ENCODE measurements at places on chromosomes 16 and 17. TPM values are rescaled to one million over a fixed set of nuclear protein-coding genes. Genes with fewer than 3 reads are reported as not detected.

GRCh38 chr16:9144106-9144505 is 52.7 kb downstream of the HAPSTR1 start:
- DNase-seq = no peak

DNAAF1 gene
- under 0.01 TPM for total RNA-seq

GRCh38 chr17:46120078-46120477 is 73.2 kb downstream of the KANSL1 start:
- no peak for DNase-seq

GRCh38 chr17:5902181-5903140 is 167.7 kb upstream of the WSCD1 start:
- DNase-seq = no peak

- peak; percentile 51 for DNase-seq
Observed at GRCh38 chr16:1561266-1561665, 27.8 kb downstream of the TMEM204 start.
